SK-MEL-5 (cell line): ENCODE measurements at places on chromosomes 5 and 9. TPM values are rescaled to one million over a fixed set of nuclear protein-coding genes. Genes with fewer than 3 reads are reported as not detected.

The ROPN1L gene
- total RNA-seq: 0.83 and 1.2 TPM in 2 replicates

- DNase-seq: no peak
Observed at GRCh38 chr9:17865881-17866280, 287.0 kb downstream of the SH3GL2 start.

The TLE4 gene
- 0.96 and 1.3 TPM in 2 replicates for total RNA-seq

- no peak for DNase-seq
Observed at GRCh38 chr5:35819668-35820067, 37.0 kb upstream of the IL7R start.

DNA sequence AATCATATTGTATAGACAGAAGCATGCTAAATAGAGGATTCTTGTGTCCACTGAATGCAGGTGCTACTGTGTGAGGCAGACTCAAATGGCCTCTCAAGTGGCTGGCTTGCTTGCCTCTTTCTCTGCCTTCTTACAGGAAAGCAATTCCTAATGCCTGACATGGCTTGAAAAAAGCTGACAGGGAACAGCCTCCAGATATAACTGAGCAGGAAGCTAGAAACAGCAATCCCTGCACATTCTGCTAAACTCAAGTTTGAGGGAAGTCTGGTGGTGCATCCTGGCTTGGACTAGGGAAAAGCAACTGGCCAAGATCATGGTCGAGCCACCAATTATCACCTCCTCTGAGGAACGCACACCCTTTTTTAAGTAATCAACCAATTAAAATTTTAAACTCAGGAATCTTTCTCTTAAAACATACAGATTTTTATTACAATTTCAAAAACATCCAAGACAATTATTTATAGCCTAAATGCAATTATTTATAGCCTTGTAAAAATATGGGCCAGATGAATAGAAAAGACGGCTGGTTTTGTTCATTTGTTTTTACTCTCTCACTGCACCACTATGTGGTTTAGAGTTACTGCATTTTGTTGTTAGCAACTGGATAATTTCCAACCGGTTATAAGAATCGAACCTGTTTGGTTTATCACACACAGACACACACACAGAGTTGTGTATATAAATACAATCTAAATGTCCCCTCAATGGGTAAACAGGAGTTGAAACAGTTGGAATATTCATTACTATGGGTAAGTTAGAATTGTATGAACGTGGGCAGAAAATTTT lies 290.9 kb upstream of the ANKRD55 start:
- DNase-seq: no peak

The NPR3 gene
- not detected in 2 replicates for total RNA-seq

- no peak for DNase-seq
Observed at GRCh38 chr5:54713923-54714581, 196.5 kb downstream of the SNX18 start.

GRCh38 chr5:153350175-153350883 lies 140.1 kb upstream of the GRIA1 start:
- no peak for DNase-seq

GRCh38 chr5:125023673-125024072 lies 277.2 kb upstream of the ZNF608 start:
- DNase-seq: no peak

The PSD2 gene
- total RNA-seq: 0.08 TPM in 2 replicates

The ZDHHC11 gene
- 15.7 and 18.2 TPM in 2 replicates for total RNA-seq

The SPATA9 gene
- total RNA-seq: not detected in 2 replicates

DNA sequence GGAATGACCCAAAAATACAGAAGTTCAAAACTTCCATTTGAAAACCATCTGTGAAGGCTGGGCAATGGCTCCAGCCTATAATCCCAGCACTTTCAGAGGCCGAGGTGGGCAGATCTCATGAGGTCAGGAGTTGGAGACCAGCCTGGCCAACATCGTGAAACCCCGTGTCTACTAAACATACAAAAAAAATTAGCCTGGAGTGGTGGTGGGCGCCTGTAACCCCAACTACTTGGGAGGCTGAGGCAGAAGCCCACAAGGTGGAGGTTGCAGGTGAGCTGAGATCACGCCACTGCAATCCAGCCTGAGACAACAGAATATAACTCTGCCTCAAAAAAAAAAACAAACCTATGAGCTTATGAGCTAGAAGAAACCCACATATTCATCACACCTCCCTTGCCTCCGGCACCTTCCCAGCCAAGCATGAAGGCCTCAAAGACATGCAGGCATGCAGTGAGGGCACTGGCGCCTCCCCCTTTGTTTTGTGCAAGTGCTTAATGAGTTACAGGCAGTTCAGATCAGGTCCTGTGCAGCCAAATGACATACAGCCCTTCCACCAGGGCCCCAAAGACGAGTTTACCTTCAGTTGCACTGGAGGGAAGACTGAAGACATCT lies 9.9 kb downstream of the HNRNPH1 start:
- no peak for DNase-seq

The CLTB gene
- 51.5 and 58.3 TPM in 2 replicates for total RNA-seq

- peak; percentile 91 for DNase-seq
Observed at GRCh38 chr5:43007911-43008362, 32.2 kb downstream of the ANXA2R start.

GRCh38 chr9:703392-703791 lies 138.1 kb upstream of the DMRT1 start:
- no peak for DNase-seq

DNA sequence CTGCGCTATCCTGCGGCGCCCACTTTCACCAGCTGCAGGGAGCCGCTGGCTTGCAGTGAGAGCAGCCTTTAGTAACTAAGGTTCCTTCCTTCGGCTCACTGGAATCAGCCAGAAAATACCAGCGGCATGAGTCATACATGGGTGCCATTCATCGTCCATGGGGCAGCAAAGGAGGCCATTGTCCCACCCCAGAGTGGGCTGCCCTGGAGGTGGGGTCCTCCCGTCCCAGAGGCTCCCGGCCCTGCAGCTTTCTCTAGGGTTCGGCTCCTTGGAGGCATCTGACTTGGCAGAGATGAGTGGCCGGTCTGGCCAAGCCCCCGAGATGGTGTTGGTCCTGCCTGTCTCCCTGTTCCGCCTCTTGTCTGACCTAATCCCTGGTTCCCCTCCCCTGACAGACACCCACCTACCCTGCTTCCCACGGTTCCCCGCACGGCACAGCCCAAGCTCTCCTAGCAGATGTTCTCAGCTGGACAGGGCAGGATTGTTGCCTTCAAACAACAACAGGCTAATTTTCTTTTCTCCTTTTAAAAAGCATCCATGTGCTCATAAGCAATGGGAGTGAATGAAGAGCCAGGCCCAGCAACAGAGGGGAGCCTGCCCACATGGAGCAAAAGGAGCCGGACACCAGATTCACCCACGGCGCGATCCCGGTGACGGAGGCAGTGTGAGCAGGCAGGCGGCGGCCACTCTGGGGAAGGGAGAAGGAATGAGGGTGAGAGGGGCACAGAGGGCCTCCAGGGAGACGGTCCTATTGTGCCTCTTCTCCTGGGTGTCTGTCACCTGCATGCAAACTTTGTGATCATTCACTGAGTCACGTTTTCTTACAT lies 97.0 kb upstream of the COL5A1 start:
- DNase-seq: peak; percentile 60

The IL5 gene
- not detected in 2 replicates for total RNA-seq

DNA sequence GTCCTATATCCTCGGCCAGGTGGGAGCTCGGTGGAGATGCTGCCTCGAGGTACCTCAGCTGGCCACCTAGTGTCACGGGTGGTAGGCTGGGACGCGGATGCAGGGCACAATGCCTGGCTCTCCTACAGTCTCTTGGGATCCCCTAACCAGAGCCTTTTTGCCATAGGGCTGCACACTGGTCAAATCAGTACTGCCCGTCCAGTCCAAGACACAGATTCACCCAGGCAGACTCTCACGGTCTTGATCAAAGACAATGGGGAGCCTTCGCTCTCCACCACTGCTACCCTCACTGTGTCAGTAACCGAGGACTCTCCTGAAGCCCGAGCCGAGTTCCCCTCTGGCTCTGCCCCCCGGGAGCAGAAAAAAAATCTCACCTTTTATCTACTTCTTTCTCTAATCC lies 2.0 kb downstream of the PCDHGC3 start:
- DNase-seq: no peak

- no peak for DNase-seq
Observed at GRCh38 chr5:162444129-162444762, 376.7 kb downstream of the GABRG2 start.

- DNase-seq: peak; percentile 40
Observed at GRCh38 chr5:55232985-55233928, at the start of gene CCNO. Gene CCNO (minus strand): TSS chr5:55233608. CDS start chr5:55233523, 85 bp downstream.

- DNase-seq: no peak
Observed at GRCh38 chr9:115155037-115155436, 37.1 kb upstream of the TNC start.

DNA sequence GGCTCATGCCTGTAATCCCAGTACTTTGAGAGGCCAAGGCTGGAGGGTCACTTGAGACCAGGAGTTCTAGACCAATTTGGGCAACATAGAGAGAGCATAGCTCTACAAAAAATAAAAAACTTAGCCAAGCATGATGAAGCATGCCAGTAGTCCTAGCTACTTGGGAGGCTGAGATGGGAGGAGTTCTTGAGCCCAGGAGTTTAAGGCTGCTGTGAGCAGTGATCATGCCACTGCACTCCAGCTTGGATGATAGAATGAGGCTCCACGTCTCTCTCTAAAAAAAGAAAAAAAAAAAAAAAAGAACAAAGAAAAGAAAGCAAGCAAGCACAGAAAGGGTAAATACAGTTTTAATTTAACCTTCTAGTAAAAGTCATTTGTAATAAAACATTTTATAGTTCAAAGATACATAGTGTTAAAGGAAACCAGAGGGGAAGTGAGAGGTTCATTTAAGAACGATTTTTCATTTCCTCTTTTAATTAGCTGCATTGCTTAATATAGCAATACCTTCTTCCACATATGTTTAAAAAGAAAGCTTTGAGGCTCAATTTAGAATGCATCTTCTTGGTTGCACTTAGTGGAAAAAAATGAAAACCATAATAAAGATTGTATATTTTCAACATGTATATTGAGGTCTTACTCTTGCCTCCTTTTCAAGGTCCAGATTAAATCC lies 14.9 kb downstream of the GAPT start:
- no peak for DNase-seq

DNA sequence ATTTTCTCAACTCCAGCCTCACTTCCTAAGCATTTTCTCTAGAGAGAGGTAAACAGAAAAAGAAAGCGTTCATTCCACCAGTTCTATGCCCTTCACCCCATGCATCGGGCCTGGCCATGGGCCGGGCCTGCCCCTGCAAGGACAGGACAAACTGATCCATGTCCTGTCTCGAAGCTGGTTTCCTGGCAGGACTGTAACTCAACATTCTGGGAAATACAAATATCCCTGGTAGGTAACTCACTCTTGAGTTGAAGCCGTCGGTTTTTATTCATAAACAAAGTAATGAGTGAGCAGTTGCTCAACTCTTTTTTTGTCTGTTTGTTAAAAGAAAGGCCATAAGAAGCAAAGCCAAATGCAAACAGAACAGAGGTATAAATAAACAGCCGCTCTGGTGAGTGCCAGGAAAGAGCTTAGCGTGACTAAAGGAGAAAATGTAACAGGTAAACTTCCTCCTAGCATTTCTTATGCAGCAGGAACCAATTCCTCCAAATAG lies 64.4 kb upstream of the DNAH5 start:
- no peak for DNase-seq

- DNase-seq: no peak
Observed at GRCh38 chr5:131460867-131461572, 174.0 kb downstream of the RAPGEF6 start.

The EQTN gene
- total RNA-seq: not detected in 2 replicates

DNA sequence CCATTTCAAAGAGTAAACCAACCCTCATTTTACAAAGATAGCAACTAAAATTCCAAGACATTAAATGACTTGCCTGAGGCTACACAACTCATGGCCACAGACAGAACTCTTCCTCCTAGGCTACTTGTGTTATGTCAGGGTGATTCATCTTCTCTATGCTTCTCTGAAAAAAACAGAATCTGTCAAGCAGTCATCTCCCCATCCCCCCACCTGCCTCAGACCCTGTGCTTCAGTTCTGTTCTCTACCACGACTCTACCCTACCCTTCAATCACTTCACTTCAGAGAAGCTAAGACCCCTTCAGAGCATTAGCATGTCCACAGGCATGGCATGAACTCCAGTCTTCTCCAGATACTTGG lies 277.7 kb upstream of the PTGER4 start:
- DNase-seq: no peak

The SPATA31D4 gene
- total RNA-seq: not detected in 2 replicates

The TGFBI gene
- 304 and 330 TPM in 2 replicates for total RNA-seq

DNA sequence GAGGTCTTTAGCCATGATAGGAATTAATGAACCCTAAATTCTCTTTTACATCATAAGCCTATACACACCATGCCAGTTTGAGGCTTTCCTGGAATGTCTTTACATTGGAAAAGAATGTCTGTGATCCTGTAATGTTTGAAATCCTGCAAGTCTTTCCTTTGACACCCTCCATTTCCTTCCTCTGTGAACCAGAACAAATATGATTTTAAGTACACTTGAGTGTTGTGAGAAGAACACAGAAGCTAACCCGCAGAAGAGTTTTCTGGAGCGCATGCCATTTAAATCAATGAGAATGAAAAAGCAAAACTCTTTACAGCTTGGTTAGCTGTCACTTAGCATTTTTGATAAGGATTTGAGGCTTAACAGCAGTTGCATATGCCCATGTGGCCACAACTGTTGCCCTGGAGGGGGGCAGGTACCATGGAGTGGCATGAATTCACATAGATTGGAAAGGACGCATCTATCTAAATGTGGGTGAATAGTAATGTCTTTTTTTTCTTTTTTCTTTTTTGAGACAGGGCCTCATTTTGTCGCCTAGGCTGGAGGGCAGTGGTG lies 372.6 kb downstream of the KDM4C start:
- no peak for DNase-seq

The IFNE gene
- not detected in 2 replicates for total RNA-seq

DNA sequence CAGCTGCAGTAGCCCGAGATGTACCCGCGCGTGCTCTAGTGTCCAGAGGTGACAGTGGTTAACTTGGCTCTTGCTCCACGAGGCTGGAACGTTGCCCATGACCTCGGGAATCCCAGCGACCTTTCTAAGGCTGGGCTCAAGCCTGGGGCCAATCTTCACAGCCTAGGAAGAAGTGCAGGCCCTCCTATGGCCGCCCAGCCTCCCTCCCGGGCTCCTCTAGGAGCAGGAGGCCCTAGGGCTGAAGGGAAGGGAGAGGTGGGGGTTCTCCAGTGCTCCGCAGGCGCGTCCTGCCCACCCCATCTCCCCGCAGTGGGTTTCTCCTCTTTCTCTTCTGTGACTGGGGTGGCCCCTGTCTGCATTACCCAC lies 13.3 kb downstream of the NR2F1 start:
- no peak for DNase-seq

The TAS2R1 gene
- not detected in 2 replicates for total RNA-seq

The LCN9 gene
- not detected in 2 replicates for total RNA-seq

- DNase-seq: no peak
Observed at GRCh38 chr9:131126059-131126426, 657 bp downstream of the NUP214 start.

GRCh38 chr9:108356806-108357205 lies 499.0 kb downstream of the ACTL7B start:
- no peak for DNase-seq

The CCNB1 gene
- 114 and 123 TPM in 2 replicates for total RNA-seq

DNA sequence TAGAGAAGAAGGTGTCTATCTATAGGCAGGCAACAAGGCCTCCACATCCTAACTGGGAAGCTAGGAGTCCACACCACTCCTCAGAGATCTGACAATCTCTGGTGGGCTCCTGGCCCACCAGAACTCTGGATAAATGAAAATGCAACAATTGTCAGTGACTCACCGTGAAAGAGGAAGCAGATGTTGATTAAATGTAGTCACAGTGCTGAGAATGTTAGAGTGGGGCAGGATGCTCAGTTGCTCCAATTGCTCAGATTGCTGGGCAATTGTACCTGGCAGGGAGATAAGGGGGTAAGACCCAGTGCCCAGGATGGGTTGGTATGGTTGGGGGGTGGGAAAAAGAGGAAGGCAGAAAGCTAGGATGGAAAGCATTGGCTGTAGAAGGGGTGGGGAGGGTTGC lies 4.3 kb downstream of the CCL19 start:
- DNase-seq: no peak
